Upper lobe of right lung (tissue), 1 donor: ENCODE measurements at places on chromosomes 5 and 9. TPM values are rescaled to one million over a fixed set of nuclear protein-coding genes. Genes with fewer than 3 reads are reported as not detected.

- H3K36me3 ChIP-seq, result no peaks in the 10 kb centered on the region
- no peaks in the 10 kb centered on the region for H3K4me1 ChIP-seq
- no peaks in the 10 kb centered on the region for H3K27me3 ChIP-seq
- H3K27ac ChIP-seq, result no peak overlapping the region
Measured at GRCh38 chr5:97553604-97554452, 370.8 kb upstream of the RIOK2 start.

Gene FAM221B
- not detected for total RNA-seq

DNA sequence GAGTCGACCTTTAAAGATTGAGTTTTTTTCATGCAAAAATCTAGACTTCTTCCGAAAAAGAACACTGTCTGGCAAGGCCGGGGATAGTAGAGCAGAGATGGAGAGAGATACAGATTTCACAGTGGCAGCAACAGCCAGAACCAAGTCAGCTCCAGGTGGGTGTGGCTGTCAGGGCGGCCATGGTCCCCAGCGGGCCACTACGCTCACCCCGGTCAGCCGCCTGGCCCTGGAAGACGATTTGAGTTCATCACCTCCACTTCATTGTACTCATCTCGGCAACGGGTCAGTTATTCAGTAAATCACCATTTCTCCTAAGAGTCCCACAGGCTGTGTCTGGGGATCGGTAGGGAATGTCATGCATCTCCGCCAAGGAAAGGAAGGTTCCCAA is 53.0 kb downstream of the ZNF354C start:
- H3K36me3 ChIP-seq, result no peaks in the 10 kb centered on the region
- H3K4me3 ChIP-seq, result no peak overlapping the region
- H3K27ac ChIP-seq, result no peak overlapping the region
- H3K4me1 ChIP-seq, result no peaks in the 10 kb centered on the region
- no peaks in the 10 kb centered on the region for H3K27me3 ChIP-seq

- no peak for DNase-seq
- H3K27me3 ChIP-seq, result no peaks in the 10 kb centered on the region
- H3K27ac ChIP-seq, result no peak overlapping the region
- no peaks in the 10 kb centered on the region for H3K4me1 ChIP-seq
- no peaks in the 10 kb centered on the region for H3K36me3 ChIP-seq
Measured at GRCh38 chr5:74313896-74314295, 326.6 kb downstream of the ENC1 start.

Gene LMX1B
- 0.14 TPM for total RNA-seq

DNA sequence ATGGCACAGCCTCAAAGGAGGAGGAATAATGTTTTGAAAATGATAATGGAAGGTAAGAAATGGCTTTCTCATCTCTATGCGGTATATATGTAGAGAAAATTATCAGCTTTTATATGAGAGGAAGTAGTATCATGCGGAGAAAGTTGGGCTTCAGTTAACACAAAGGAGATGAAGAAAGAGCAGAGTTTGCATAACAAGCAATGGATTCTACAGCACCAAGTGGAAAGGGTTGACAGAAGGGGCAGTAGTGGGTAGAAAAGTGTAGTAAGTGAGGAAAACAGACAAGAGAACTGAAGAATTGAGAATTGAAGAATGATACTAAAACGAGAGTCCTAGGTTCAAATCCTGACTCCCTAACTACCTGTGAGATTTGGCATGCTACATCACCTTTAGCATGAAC is 51.0 kb downstream of the GNG10 start:
- no peaks in the 10 kb centered on the region for H3K36me3 ChIP-seq
- no peak overlapping the region for H3K4me3 ChIP-seq
- no peak overlapping the region for H3K27ac ChIP-seq
- H3K4me1 ChIP-seq, result no peaks in the 10 kb centered on the region
- no peaks in the 10 kb centered on the region for H3K27me3 ChIP-seq

DNA sequence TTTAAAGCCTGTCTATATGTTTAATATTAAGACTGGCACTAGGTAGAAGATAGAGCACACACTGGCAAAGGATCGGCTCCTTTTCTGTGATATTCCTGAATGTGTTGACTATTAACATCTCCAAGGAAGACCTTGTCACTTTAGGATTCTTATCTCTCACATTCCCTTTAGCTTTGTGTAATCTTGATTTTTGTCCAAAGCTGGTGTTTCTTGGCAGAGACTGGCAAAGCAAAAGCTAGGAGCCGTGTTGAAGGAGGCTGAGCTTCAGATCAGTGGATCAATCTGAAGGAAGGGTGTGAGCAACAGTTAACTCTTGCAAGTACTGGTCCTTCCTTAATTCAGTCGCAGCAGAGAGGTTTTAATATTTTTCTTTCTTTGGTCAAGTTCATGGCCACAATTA is 830.4 kb upstream of the ZNF608 start:
- no peaks in the 10 kb centered on the region for H3K36me3 ChIP-seq
- no peak overlapping the region for H3K27ac ChIP-seq
- H3K4me1 ChIP-seq, result peaks cover 8% of the 10 kb centered on the region
- H3K27me3 ChIP-seq, result no peaks in the 10 kb centered on the region
- DNase-seq, result no peak
- no peak overlapping the region for H3K4me3 ChIP-seq

Gene EDIL3
- total RNA-seq, result 42.4 TPM

GRCh38 chr9:131670247-131671132 is 69.4 kb downstream of the RAPGEF1 start:
- peak; percentile 85 for DNase-seq
- no peaks in the 10 kb centered on the region for H3K36me3 ChIP-seq
- H3K27me3 ChIP-seq, result no peaks in the 10 kb centered on the region
- H3K27ac ChIP-seq, result peak overlapping the region; percentile 72
- H3K4me1 ChIP-seq, result peaks cover 87% of the 10 kb centered on the region

GRCh38 chr5:144697847-144698262 is 527.2 kb downstream of the KCTD16 start:
- no peak for DNase-seq
- no peak overlapping the region for H3K4me3 ChIP-seq
- H3K4me1 ChIP-seq, result no peaks in the 10 kb centered on the region
- H3K27me3 ChIP-seq, result no peaks in the 10 kb centered on the region
- no peaks in the 10 kb centered on the region for H3K36me3 ChIP-seq

- DNase-seq, result peak; percentile 48
- H3K36me3 ChIP-seq, result peaks cover 31% of the 10 kb centered on the region
- no peaks in the 10 kb centered on the region for H3K27me3 ChIP-seq
- no peaks in the 10 kb centered on the region for H3K4me1 ChIP-seq
- H3K27ac ChIP-seq, result no peak overlapping the region
- H3K4me3 ChIP-seq, result no peak overlapping the region
Measured at GRCh38 chr9:136937186-136938001, 7.1 kb downstream of the FBXW5 start.

GRCh38 chr9:76032038-76032796 is 141.7 kb downstream of the PCSK5 start:
- peaks cover 9% of the 10 kb centered on the region for H3K36me3 ChIP-seq
- no peaks in the 10 kb centered on the region for H3K4me1 ChIP-seq
- no peak for DNase-seq
- no peak overlapping the region for H3K4me3 ChIP-seq

DNA sequence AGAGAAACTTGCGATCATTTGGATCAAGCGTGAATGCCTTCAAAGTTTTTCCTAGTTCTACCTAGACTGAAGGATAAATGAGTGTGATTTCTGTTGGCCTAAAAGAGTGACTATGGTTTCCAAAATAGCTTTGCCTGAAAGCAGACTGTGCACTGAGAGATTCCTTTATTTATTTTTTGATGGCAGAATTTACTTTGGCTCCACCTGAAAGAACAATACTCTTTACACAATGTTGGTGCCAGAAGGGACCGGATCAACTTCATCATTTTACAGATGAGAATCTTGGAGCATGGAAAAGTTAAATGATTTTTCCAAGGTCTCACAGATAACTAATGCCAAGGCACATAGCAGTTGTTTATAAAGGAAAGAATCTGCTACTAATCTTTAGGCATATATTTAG is 199.6 kb downstream of the KCTD16 start:
- no peaks in the 10 kb centered on the region for H3K27me3 ChIP-seq
- H3K4me1 ChIP-seq, result no peaks in the 10 kb centered on the region
- no peak for DNase-seq
- H3K36me3 ChIP-seq, result no peaks in the 10 kb centered on the region
- H3K27ac ChIP-seq, result no peak overlapping the region
- no peak overlapping the region for H3K4me3 ChIP-seq

Gene ROPN1L
- 1.9 TPM for total RNA-seq

Gene FAM169A
- total RNA-seq, result 0.84 TPM

Gene DRD1
- 0.58 TPM for total RNA-seq

Gene GMCL2
- not detected for total RNA-seq

Gene SAP30L
- 43.2 TPM for total RNA-seq

DNA sequence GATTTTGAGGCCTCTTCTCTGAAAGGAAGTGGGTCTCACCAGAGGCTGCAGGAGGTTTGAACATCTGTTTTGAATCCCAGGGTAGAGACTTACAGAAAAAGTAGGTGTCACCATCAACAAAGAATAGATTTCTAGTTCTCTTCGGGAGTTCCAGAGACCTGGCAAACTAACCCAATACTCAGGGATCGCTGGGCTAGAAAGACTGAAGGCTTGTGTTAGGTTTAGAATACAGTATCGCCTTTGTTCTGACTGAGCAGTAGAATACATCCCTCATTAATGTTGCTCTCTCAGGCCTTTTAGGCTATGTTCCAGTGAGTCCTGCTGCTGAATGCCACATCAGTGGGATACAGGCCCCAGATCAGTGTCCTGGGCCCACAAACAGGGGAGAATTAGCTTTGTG is 27.2 kb downstream of the RUSC2 start:
- H3K36me3 ChIP-seq, result no peaks in the 10 kb centered on the region
- H3K4me3 ChIP-seq, result no peak overlapping the region
- DNase-seq, result no peak
- H3K4me1 ChIP-seq, result peaks cover 52% of the 10 kb centered on the region

- no peaks in the 10 kb centered on the region for H3K36me3 ChIP-seq
- DNase-seq, result no peak
- no peaks in the 10 kb centered on the region for H3K4me1 ChIP-seq
- no peaks in the 10 kb centered on the region for H3K27me3 ChIP-seq
- H3K4me3 ChIP-seq, result no peak overlapping the region
Measured at GRCh38 chr5:60504342-60504741, 195.6 kb downstream of the DEPDC1B start.

GRCh38 chr5:75265731-75266130 is 29.1 kb upstream of the ANKRD31 start:
- no peak overlapping the region for H3K27ac ChIP-seq
- no peaks in the 10 kb centered on the region for H3K27me3 ChIP-seq
- H3K4me3 ChIP-seq, result no peak overlapping the region
- no peaks in the 10 kb centered on the region for H3K36me3 ChIP-seq
- no peaks in the 10 kb centered on the region for H3K4me1 ChIP-seq
